AG04450 (cell line): ENCODE measurements at places on chromosomes 2 and 18.

DNA sequence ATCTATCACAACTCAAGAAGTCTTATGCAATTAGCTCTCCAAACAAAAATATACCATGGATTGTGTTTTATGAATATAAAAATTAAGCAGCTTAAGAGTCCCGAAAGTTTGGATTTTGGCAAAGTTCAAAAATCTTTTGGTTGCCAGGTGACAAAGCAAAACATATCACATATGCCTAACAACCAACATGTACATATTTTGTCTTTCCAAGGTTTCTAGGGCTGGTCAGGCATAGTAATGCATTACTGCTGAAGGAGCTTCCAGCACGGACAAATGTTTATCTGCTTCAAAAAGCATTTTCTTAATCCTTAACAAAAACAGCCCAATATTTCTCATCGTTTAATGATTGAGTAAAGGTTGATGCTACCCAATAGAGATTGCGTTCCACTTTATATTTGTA, 1327.1 kb upstream of the ZEB2 start:
- DNase-seq, result no peak

DNA sequence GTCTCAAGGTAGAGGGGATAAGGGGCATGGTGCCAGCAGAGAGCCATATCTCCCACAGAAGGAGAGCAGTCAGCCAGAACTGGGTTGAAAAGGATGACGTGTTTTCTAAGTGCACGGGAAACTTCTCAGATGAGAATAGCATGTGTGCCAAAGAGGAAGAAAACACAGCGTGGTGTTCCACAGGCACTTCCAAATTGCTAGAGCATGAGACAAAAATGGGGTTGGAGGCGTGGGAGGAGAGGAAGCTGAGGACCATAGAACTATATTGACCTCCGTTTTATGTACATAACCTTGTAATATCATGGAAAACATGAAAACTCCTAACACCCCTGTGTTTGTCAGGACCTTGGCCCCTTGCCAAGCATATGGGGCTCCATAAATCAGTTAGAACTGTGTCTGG, 682.7 kb upstream of the RAB6C start:
- no peak for DNase-seq

DNA sequence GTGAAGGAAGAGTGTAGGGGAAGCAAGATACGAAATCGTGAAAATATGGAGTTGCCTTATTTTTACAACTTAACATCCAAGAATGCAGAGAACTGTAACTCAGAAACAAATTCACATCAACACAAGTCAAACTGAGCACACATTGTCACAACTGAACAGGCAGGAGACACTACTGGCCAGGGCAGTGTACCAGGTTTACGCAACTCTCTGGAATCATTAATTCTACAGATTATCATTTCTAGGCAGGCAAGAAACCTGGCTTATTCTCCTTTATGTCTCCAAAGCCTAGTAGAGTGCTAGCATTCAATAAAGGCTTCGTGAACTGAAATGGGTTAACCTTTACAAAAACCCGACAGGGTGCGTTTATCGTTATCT, 584 bp downstream of the COA5 start:
- DNase-seq, result no peak

DNA sequence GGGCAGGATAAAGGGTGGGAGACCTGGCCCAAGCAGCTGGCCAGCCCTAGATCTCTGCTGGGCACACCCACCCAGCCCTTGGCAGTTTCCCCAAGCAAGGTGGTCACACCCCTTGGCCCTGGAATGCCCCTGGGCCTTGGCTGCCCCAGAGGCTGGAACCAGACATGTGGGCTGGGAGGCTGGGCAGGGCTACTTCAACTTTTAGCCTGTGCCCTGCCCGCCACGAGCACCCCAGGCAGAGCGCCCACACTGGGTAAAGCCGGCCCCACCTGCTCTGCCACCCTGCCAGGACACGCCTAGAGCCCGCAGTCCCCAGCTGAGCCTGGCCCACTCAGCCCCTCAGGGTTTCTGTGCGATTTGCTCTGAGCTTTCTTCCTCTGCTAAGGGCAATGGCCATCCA, 119.7 kb upstream of the SMAD2 start:
- no peak for DNase-seq

- no peak for DNase-seq
Observed at GRCh38 chr2:173898178-173898668, 67.0 kb downstream of the SP3 start.

DNA sequence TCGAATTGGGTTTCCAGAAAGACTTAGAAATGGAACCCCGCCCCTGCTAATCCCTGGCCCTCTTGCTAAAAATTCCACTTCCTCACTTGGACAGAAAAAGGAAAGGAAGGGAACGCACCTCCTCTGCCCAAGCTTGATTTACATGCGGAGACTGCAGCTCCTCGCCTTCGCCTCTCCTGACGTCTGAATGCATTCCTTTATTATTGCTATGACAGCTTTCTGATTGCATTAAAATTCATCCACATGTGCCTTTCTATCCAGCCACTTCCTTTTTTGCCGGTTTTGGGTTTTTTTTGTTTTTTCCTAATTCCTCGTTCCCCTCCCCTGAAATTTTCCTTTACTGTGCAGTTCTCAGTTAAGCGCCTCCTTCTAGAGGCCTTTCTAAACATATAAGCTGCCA, 287.8 kb downstream of the CELF4 start:
- DNase-seq, result no peak

DNA sequence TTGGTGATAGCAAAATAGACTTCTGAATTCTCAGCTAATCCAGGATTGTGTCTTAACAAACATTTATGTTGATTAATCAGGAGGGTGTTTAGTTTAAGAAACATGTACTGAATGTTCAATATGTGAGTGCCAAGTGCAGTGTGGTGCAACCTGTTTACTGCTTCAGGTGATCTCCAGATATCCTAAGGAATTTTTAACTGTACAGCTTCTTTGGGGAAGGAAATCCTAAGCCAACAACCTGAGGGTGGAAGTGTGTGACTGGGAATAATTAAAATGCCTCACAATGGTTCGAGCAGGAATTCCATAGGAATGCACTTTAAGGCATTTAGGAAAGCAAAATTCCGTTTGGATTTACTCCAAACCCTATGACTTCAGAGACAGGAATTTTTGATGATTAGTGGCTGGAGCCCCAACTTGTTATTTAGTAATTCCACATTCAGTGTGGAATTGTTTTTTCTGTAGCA, 16.4 kb downstream of the CRIM1 start:
- peak; percentile 61 for DNase-seq

GRCh38 chr2:237876951-237877491, 17.6 kb downstream of the RAMP1 start:
- no peak for DNase-seq

GRCh38 chr18:49628119-49628518, 66.3 kb downstream of the LIPG start:
- DNase-seq, result no peak

DNA sequence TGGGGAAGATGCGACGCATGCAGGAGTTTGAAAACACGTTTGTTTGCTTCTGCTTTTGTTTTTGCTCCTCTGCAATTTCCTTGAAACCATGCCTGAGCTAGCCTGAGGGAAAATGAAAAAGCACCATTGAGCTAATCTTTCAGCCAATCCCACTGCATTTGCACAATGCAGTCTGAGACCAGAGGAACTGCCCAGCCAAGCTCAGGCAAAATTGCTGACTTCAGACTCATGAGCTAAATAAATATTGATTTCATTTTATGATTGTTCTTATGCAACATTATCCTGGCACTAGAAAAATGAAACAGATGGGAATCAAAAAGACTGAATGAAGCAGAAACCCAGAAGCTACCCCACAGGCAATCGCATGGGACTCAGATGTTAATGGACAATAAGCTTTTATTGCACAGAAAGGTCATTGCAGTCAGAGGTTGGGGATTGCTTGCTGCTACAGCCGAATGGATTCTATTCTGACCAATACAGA, 37.0 kb downstream of the TPRKB start:
- DNase-seq, result no peak

DNA sequence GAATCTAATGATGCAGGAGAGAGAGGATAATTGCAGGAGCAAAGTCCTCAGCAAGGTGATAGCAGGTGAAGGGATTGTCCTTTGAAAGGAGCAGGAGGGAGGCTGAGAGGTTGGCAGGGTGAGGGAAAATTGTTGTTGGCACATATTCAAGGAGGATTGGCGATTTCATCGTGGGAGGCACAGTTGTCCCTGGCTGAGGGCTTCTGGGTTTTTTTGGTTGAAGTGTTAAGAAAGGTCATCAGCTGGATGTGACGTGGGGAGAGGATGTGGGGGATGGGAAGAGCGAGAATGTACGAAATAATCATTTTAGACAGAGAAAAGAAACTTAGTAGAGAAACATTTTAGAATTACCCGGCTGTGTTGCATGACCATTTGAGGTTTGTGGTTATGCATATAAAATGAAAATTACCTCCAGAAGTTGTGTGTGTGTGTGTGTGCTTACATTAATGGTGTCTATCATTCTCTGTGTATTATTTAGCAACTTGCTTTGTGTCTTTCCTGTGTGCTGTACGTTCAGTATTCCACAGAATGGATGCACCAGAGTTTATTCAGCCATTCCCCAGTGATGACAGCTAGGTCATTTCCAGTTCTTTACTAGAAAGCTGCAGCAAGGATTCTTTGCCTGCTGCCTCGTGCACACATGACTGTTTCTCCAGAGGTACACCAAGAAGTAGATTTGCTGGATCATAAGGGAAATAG, 67.6 kb downstream of the SDC1 start:
- DNase-seq, result no peak

DNA sequence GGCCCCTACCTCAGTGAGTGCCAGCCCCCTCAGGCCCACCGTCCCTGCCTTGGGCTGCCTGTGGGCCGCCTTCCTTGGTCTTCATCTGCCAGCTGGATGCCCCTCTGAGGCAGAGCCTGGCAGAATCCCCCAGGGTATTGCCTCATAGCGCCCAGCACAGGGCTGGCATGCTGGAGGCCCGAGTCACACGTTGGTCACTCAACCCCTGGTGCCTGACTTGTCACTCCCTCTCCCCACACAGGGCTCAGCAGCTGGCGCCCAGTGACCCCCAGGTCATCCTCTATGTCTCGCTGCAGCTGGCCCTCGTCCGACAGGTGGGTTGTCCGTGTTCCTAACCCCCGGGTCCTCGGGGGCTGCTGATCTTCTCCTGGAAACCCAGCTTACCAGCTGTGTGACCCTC, 108.4 kb upstream of the MCFD2 start:
- DNase-seq, result no peak

GRCh38 chr2:160408173-160408958, 85.2 kb downstream of the RBMS1 start:
- DNase-seq, result no peak

DNA sequence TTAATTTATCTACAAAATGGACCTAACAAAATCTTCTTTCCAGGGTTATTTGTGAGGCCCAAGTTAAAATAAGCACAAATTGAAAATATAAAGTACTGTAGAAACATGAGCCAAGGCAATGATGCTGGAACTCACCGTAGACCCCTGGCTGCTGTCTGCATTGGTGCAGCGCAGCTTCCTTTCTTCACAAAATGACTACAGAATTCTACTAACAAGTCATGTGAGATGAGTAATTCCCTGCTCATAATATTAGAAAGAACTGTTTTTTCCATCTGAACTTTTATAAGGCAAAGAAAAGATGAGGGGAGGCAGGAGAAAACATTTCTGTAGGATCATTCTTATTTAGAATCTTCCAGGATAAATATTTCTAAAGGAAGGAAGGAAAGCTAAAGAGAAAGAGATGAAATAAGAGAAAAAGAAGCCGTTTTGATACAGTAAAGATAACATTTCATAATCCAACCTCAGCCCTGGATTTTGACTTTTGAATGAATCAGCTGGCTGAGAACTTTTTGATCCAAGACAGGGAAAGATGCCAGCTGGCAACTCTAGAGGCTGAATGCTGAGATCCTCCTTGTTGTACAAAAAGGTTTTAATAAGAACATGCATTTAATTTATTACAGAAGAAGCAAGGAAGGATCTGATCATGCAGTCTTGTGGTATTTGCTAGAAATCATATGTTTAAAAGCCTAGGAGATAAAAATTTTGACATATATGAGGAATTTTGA, 183.9 kb upstream of the KLHL14 start:
- DNase-seq, result peak; percentile 2

- no peak for DNase-seq
Observed at GRCh38 chr2:47916412-47916811, 10.1 kb upstream of the FBXO11 start.

DNA sequence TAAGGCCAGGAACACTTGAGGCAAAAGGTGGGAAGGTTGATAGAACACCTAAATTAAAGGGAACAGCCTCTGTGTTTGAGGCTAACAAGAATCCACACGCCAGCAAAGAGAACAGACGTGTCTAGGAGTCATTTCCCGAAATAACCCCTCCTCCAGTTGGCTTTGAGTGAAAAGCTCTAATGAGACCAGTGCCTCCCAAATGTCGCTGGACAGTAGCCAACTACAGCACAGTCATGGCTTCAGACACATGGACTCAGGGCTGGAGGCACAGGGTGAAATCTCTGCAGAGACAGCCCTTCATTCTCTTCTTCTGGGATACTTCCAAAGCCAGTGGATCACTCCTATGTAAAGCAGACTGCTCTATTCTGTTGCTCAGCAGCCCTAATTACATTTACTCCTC, 49.6 kb downstream of the SOWAHC start:
- no peak for DNase-seq

DNA sequence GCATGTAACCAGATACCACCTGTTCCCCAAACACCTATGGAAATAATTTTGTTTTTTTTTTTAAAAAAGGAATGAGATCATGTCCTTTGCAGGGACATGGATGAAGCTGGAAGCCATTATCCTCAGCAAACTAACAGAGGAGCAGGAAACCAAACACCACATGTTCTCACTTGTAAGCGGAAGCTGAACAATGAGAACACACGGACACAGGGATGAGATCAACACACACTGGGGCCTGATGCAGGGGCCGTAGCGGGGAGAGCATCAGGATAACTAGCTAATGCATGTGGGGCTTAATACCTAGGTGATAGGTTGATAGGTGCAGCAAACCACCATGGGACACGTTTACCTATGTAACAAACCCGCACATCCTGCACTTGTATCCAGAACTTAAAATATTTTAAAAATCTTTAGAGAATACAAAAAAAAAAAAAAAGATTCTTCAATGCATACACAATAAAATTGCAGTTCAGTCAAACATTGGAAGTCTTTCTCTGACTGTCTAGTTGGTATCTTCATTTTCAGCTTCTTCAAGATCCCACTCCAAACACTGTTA, 11.6 kb upstream of the CASP10 start:
- DNase-seq, result no peak

- no peak for DNase-seq
Observed at GRCh38 chr2:219459460-219460311, 25.0 kb downstream of the SPEG start.
